ENCODE measurements at places on chromosomes 12 and 14.

GRCh38 chr12:131378176-131378842 lies 332.6 kb upstream of the SFSWAP start:
- no peak for DNase-seq

GRCh38 chr12:112116232-112117060 lies 7.9 kb upstream of the NAA25 start:
- DNase-seq: no peak

- no peak for DNase-seq
These were observed 11.6 kb downstream of the RNASE10 start for GRCh38 chr14:20516921-20517320.

GRCh38 chr12:58026897-58027891 lies 85.8 kb downstream of the ATP23 start:
- no peak for DNase-seq

GRCh38 chr12:132314516-132315233 lies 14.7 kb downstream of the GALNT9 start:
- no peak for DNase-seq

DNA sequence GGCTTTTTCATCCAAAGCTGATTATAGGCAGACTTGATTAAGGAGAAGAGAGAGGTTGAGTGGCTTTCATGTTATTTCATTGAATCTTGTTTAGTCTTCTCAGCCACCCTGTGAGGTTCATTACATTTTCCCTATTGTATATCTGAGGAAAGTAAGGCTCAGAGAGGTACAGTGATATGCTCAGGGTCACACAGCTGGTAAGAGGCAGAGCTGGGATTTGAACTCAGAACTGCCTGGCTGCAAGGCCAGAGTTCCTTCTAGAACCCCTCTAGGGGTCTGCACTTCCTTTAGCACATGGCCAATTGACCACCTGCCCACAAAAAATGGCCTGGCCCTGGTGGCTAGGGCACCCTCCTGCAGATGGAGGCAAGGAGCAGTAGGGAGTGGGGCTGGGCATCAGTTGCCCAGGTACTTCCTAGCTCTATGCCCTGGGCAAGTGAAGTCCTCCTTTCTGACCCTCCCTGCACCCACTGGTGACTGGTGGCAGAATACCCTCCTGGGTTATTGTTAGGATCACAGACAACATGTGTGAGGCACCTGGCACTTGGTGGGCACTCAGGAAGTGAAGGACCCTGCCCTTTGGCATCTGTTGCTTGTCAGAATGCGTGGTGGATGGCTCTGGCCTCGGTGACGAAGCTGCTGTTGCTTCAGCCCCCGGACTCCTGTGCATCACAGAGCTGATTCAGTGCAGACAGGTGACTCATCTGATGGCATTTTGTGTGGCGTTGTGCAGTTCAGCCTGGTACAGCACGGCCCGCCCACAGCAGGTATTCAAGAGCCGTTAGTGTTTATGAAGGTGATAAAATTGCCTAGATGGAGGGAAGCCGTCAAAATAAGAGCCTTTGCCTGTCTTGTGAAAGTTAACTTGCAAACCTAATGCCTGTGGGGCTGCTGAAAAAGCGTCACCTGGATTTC lies 115.8 kb downstream of the SLC25A47 start:
- no peak for DNase-seq

DNA sequence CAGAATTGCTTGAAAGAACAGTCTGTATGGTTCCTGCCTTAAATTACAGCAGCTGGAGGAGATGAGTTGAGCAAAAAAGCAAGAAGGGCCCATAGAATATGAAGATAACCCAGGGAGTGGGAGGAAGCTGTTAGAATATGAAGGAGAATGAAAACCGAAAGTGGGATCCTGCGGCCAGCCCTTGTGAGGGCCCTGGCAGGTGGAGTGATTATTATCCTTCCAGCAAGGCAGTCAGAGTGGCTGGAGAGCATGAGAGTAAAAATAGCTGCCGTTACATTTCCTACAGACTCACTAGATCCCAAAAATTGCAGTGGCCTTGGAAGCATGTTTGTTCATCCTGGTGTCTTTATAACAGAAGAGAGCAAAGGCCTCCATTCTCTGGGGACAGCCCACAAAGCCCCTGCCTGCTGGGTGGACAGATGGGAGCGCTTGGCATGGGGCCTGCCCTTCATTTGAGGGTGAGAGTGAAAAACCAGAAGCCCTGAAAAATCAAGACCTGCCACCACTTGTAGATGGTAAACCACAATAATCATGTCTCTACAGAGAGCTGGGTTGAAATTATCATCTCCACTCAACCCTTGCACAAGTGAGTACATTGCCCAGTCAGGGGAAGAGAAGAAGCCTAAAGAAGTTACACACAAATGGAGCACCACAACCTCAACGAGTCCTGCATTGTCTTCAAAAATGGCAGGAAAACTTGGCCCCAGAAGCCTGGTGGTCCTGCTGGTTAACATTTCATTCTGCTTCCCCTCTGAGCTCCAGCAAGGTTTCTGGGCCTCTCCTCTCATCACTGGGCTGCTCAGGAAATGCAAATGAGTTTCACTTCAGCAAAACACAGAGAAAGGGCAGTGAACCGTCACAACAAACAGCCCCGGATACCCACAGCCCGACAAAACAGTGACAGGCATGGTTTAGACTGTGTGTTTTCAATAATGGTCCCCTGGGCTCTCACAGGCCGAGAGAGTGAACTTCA lies 20.5 kb downstream of the ZDHHC22 start:
- DNase-seq: no peak

GRCh38 chr14:105273062-105273461 lies 24.7 kb downstream of the BTBD6 start:
- DNase-seq: no peak

GRCh38 chr14:32744811-32745445 lies 193.8 kb upstream of the NPAS3 start:
- DNase-seq: no peak

DNA sequence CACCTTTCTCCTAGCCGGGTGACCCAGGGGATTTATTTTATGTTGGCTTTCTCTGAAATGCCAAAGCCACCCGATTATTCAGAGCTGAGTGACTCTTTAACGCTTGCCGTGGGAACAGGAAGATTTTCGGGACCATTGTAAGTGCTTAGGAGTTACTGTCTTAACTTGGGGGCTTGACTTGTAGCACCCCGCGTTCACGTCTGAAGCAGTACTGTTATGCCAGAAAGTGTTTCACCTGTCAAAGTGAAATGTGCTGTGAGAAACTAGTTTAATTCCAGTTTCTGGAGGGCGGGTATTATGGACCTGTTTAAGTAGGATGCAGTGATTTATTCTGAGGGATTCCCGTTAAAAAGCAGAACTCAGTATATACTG lies 218 bp downstream of the LYSET start:
- DNase-seq: no peak

GRCh38 chr14:26917086-26917485 lies 319.3 kb upstream of the NOVA1 start:
- DNase-seq: no peak

GRCh38 chr12:106981788-106982187 lies 5.2 kb downstream of the MTERF2 start:
- DNase-seq: no peak

- DNase-seq: no peak
These were observed 3.5 kb upstream of the BCAT1 start for GRCh38 chr12:24952389-24952788.

DNA sequence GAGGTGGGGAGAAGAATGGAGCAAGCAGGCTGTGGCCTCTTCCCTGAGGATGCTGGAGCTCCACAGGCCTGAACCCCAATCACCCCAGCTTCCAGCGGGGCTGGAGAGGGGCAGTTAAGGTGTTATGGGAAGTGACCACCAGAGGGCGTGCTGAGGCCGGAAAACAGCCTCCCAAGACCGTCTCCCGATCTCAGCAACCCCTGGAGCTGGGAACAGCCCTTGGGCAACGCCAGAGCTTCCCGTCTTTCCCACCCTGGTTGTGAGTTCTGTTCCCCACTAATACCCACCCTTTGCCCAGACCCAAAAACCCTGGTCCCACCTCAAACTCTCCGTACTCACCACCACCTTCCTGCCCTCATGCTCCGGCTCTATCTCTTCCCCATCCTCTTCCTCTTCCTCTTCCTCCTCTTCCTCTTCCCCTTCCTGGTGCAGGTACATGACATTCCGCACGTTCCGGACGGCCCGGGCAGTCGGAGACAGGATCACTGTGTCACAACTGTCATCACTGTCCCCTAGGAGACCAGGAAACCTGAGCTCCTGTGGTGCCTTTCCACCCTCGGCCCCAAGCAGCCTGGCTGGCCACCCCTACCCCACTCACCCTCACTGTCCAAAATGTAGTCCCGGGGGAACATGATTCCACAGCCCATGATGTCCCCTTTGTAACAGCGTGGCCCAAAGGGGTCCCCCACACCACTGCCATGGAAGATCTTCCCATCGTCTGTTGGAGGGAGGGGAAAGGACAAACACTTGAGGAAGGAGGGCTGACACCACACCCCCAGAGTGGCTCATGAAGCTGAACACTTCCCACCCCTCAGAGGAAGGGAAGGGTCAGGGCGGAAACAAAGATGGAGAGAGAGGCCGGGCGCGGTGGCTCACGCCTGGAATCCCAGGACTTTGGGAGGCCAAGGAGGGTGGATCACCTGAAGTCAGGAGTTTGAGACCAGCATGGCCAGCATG lies 12.9 kb downstream of the SPRYD3 start:
- DNase-seq: no peak

- no peak for DNase-seq
These were observed 9.5 kb downstream of the RITA1 start for GRCh38 chr12:113194971-113195391.

DNA sequence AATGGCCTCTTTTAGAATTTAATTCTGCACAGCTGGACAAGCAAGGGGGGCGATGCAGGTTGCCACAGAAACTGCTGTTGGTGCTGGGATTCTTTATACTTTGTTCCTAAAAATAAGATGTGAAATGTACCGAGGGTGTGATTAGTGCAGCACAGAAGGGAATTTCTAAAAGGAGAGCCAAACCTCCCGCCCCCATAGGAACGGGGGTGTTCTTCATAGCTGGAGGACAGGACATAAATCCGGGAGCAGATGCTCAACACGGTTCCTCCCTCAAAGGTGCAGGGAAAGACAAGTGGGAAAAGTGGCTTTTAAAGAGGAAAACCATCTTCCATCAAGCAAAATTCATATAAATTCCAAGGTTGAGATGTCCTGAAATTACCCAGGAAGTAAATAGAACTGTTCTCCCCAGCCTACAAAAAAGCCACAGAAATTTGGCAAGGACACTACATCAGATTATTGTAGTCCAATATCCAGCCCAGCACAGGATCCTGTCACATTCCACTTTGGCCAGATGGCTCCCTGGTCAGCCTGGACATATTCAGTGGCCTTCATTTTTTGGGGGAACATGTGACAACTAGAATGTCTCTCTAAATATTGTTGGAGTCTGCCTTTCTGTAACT lies 51.4 kb upstream of the TMX1 start:
- no peak for DNase-seq
